ENCODE measurements at places on chromosomes 4 and X.

DNA sequence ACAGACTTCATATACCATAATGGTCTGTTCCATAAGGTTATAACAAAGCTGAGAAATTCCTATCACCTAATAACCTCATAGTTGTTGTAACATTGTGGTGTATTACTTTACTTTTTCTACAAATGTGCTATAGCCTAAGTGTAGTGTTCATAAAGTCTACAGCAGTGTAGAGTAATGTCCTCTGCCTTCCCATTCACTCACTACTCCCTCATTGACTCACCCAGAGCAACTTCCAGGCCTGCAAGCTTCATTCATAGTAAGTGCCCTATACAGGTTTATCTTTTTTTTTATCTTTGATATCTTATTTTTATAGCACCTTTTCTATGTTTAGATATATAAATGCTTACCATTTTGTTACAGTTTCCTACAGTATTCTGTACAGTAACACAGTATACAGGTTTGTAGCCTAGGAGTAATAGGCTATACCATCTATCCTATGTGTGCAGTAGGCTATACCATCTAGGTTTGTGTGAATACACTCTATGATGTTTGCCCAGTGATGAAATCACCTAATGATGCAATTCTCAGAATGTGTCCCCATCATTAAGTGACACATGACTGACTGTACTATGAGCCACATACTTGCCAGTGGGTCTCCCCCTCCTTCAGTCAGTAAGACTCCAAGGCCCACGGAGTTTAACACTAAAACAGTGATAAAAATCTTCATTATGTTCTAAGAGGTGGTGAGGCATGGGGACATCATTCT is 299.9 kb downstream of the UNC5C start:
- DNase-seq = no peak

DNA sequence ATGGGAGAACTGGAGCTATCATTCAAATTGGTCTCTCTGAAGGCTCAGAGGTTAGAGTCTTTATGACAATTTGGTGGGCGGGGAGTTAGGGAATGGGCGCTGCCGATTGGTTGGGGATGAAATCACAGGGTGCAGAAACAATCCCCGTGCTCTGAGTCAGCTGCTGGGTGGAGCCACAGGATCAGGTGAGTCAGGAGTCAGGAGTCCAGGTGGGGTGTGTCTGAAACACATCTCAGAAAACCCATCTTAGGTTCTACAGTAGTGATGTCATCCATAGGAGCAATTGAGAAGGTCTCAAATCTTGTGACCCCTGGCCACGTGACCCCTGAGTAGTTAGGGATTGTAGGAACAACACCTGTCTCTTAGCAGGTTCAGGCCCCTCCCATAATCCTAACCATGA is 41.6 kb upstream of the TLR3 start:
- DNase-seq = no peak

GRCh38 chrX:44435047-44435446 is 91.6 kb upstream of the EFHC2 start:
- DNase-seq = no peak

DNA sequence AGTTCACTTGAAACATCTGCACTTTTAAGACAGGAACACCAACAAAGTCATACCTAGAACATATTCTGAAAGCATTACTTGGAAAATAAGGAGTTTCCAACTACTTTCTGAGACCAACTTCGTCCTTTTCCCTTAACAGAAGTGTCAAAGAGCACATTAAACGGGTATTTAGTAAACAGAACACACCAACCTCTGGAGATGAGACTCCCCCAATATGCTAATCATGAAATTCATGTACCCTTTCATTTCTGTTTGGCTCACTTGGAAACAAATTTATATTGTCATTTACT is 69.2 kb downstream of the NOCT start:
- DNase-seq = no peak

DNA sequence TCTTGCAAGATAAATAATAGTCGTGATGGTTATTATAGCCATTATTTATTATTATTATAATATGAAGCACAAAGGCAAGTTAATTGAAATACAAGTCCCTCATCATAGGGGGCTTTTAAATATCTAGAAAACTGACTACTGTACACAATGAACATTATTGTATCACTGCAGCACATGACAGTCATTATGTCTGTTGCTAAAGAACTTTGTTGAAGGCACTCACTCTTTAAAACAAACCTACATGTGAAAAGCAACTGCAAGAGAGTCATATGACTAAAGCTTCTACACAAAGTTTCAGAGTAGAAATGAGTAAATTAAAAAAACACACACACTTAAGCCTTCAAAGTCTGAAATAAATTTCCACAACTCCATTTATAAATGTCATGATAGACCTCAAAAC is 23.3 kb upstream of the DCAF12L1 start:
- DNase-seq = no peak
